ENCODE measurements at places on chromosomes 3 and 15. TPM values are rescaled to one million over a fixed set of nuclear protein-coding genes. Genes with fewer than 3 reads are reported as not detected.

- no peak for DNase-seq
- no peak overlapping the region for H3K27ac ChIP-seq
- no peak overlapping the region for H3K4me3 ChIP-seq
- H3K27me3 ChIP-seq = no peaks in the 10 kb centered on the region
- H3K4me1 ChIP-seq = no peaks in the 10 kb centered on the region
These were observed 992.2 kb downstream of the DIPK2A start for GRCh38 chr3:144963810-144964209.

DNA sequence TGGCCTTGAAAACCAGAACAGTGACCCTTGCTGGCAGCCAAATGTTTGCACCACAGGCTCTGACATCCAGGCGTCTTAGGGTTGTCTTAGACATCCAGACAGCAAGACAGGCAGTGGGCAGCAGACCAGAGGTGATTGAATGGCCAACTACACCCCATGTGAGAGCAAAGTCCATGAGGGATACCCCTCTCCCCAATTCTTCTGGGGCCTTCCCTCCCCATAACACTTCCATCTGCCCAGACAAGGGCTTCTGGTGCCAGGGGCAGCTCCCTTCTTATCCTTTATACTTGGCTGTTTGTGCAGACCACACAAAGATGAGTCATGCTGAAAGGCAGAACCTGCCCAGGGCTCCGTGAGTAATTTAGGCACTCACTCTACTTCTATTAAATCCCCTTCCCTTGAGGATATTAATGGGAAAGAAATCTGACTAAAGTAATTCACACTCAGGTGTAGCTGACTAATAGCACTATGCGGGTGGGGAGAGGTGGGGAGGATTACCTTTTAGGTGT, 257.9 kb downstream of the UACA start:
- H3K36me3 ChIP-seq = no peaks in the 10 kb centered on the region
- no peak overlapping the region for H3K27ac ChIP-seq

GRCh38 chr15:60708684-60709083, 229.7 kb upstream of the ICE2 start:
- peak overlapping the region; percentile 25 for H3K27ac ChIP-seq
- H3K27me3 ChIP-seq = no peaks in the 10 kb centered on the region
- peak; percentile 99 for DNase-seq
- peaks cover 17% of the 10 kb centered on the region for H3K4me1 ChIP-seq
- H3K36me3 ChIP-seq = no peaks in the 10 kb centered on the region

DNA sequence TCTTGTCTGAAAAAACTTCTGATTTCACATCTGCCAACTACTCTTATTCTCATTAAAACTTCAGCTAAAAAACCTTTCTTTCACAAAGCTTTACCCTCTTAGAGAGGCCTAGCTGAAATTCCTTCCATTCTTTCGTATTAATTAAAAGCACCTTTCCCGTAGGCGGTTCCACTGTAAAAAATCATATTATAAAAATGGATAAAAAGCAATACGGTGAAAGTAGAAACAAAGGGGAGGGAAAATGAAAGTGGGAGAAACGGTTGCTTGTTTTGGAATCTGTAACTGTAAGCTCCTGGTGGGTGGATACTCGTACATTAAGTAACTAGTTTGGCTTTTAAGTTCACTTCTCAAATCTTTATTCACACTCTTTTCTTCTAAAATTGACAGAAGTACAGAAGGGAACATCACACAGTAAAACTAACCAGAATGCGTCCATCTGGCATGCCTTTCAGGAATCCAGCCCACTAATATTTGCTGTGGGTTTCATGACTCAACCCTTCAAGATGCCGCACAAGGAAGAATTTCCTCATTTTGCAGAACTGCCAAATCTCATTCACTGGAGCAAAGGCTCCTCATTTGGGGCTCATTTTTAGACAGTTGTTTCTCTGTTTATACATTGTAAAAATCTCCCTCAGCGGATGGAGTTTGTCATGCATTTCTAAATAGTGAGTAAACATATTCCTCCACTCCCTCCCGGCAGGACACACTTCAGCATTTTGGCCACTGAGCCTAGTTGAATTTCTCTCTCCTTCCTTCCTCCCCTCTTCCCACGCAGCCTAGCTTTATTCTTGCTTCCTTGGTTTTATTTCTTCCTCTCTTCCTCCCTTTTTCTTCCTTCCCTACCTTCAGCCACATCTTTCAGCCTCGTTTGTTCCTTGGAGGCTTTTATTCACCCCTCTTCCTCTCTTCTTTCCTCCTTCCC, 419.5 kb upstream of the NAALADL2 start:
- peak overlapping the region; percentile 73 for H3K4me3 ChIP-seq
- H3K4me1 ChIP-seq = peaks cover 8% of the 10 kb centered on the region
- peak; percentile 98 for DNase-seq
- H3K36me3 ChIP-seq = no peaks in the 10 kb centered on the region
- no peaks in the 10 kb centered on the region for H3K27me3 ChIP-seq

GRCh38 chr3:188562144-188562543, 408.2 kb downstream of the LPP start:
- H3K36me3 ChIP-seq = peaks cover 5% of the 10 kb centered on the region
- peaks cover 6% of the 10 kb centered on the region for H3K4me1 ChIP-seq
- no peaks in the 10 kb centered on the region for H3K27me3 ChIP-seq
- H3K4me3 ChIP-seq = no peak overlapping the region
- H3K27ac ChIP-seq = no peak overlapping the region

DNA sequence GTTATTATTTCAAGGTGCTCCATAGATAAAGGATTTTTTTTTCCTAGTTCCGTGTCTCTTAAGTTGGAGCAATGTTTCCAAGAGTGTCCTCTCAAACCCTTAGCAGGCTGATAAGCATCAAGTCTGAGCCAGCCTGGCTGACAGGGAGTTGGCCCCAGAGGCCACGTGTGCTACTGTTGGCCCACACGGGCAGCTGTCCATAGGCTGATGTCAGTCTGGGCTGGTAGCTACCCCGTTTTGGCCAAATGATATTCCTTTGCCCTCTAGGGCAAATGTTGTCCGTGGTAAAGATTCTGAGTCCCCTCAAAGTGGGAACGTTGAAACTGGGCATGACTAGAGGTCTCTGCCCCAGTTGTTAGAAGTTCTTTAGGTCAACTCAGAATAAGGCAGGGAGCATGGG, 99.4 kb downstream of the FLNB start:
- peaks cover 72% of the 10 kb centered on the region for H3K36me3 ChIP-seq
- no peaks in the 10 kb centered on the region for H3K27me3 ChIP-seq

GRCh38 chr3:160403796-160404470, 4.5 kb downstream of the SMC4 start:
- H3K4me3 ChIP-seq = no peak overlapping the region
- H3K36me3 ChIP-seq = no peaks in the 10 kb centered on the region
- H3K27ac ChIP-seq = peak overlapping the region; percentile 61

GRCh38 chr15:64911311-64912186, at the start of gene ANKDD1A:
ANKDD1A (plus strand) TSS chr15:64911902; CDS start chr15:64911931, 29 bp downstream.
- no peaks in the 10 kb centered on the region for H3K36me3 ChIP-seq
- peak; percentile 27 for DNase-seq
- 0 out of 2 replicates have a peak, but pooled peaks cover 2% of the 10 kb centered on the region for H3K4me1 ChIP-seq
- H3K4me3 ChIP-seq = peak within 1 kb of the TSS; percentile 70

GRCh38 chr15:80619680-80620079, 75.4 kb upstream of the ABHD17C start:
- no peaks in the 10 kb centered on the region for H3K36me3 ChIP-seq
- peak overlapping the region; percentile 47 for H3K27ac ChIP-seq
- H3K4me1 ChIP-seq = peaks cover 32% of the 10 kb centered on the region
- no peaks in the 10 kb centered on the region for H3K27me3 ChIP-seq

GRCh38 chr3:23480329-23480714, 277.2 kb downstream of the UBE2E2 start:
- no peaks in the 10 kb centered on the region for H3K36me3 ChIP-seq
- no peak overlapping the region for H3K4me3 ChIP-seq
- H3K27me3 ChIP-seq = no peaks in the 10 kb centered on the region
- no peak overlapping the region for H3K27ac ChIP-seq
- no peak for DNase-seq

DNA sequence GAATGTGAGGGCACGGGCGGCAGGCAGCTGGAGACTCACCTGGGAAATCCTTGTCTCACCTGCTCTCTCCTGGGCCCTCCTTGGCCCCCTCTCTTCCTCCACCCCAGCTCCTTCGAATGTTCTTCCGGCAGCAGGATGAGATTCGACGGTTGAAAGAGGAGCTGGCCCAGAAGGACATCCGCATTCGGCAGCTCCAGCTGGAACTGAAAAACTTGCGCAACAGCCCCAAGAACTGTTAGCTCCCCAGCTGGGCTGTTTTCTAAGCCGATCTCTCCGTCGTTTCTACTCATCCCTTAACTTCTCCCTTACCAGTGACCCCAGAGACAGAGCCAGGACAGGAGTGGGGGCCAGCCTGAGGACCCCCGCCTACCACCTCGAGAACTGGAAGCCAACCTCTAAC, 95.0 kb downstream of the ANP32A start:
- H3K4me3 ChIP-seq = no peak overlapping the region
- H3K36me3 ChIP-seq = no peaks in the 10 kb centered on the region
- H3K4me1 ChIP-seq = peaks cover 5% of the 10 kb centered on the region
- H3K27ac ChIP-seq = no peak overlapping the region
- H3K27me3 ChIP-seq = no peaks in the 10 kb centered on the region

GRCh38 chr3:149426325-149426724, 48.2 kb upstream of the TM4SF4 start:
- no peaks in the 10 kb centered on the region for H3K27me3 ChIP-seq
- H3K36me3 ChIP-seq = no peaks in the 10 kb centered on the region

GRCh38 chr15:36882487-36883131, 217.7 kb downstream of the MEIS2 start:
- peak overlapping the region; percentile 45 for H3K4me3 ChIP-seq
- no peaks in the 10 kb centered on the region for H3K4me1 ChIP-seq
- H3K27ac ChIP-seq = no peak overlapping the region
- DNase-seq = no peak
- peaks cover 24% of the 10 kb centered on the region for H3K27me3 ChIP-seq

DNA sequence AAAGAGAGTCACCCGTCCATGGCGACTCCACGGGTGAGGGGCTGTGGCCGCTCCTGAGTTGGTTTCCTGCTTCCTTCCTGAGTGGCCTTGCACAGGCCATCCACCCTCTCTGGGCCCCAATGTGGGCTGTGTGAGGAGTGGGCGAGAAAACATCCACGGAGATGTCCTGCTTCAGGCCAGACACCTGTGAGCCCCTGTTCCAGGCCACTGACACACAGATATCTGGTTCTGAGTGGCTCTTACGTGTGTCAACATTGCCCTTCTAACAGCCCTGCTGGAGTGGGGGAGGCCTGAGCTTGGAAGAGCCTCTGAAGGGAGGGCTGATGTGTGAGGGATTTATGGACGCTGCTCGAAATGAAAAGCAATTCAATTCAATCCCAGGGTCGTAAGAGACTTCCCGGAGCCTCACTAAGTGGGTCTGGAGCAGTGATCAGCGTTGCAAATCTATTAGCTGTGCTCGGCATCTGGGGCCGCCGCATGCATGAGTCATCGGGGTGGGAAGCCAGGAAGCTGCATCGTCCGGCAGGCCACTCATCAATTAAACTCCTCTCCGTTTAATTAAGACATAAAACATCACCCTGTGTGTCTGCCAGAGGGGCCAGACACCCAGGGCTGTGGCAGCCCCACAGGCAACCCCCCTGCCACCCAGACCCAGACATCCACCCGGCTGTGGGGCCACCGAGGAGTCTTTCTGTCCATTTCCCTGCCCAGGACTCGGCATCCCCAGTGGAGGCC, 20.0 kb upstream of the PRR23E start:
- no peaks in the 10 kb centered on the region for H3K36me3 ChIP-seq
- peaks cover 3% of the 10 kb centered on the region for H3K4me1 ChIP-seq
- no peak overlapping the region for H3K27ac ChIP-seq
- no peak overlapping the region for H3K4me3 ChIP-seq

DNA sequence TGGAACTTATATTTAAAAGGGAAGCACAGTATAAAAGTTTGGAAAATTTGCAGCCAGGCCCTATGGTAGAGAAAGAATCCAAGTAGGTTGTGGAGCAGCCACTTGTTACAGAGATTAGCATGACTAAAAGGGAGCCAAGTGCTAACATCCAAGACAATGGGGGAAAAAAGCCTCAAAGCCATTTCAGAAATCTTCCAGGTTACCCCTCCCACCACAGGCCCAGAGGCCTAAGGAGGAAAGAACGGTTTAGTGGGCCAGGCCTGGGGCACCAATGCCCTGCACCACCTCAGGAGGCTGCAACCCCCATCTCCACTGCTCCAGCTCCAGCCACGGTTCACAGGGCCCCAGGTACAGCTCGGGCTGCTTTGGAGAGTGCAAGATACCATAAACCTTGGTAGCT, 69.9 kb downstream of the IGF2BP2 start:
- peaks cover 10% of the 10 kb centered on the region for H3K4me1 ChIP-seq
- H3K36me3 ChIP-seq = peaks cover 10% of the 10 kb centered on the region
- no peak overlapping the region for H3K27ac ChIP-seq
- DNase-seq = no peak
- no peaks in the 10 kb centered on the region for H3K27me3 ChIP-seq

DNA sequence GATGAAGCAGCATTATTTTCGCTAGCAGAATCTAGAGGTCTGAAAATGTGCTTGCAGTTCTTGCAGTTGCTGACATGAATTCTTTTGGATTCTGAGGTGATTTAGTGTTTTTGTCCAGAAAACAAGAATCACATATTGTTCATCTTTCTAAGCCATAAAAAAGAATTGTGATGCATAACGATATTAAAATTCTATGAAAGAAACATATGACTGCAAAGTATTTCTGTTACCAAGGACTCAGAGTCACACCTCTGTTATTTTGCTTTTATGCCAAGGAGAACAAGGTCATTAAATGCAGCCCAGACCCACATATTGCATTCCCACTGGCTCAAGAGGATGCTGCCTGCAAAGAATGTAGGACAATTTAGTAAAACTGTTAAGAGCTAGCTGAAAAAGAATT, 299.8 kb upstream of the GPR149 start:
- H3K27ac ChIP-seq = no peak overlapping the region
- no peaks in the 10 kb centered on the region for H3K27me3 ChIP-seq
- H3K4me1 ChIP-seq = no peaks in the 10 kb centered on the region
- H3K36me3 ChIP-seq = no peaks in the 10 kb centered on the region

- H3K27ac ChIP-seq = no peak overlapping the region
- H3K4me1 ChIP-seq = no peaks in the 10 kb centered on the region
- H3K36me3 ChIP-seq = peaks cover 58% of the 10 kb centered on the region
- no peaks in the 10 kb centered on the region for H3K27me3 ChIP-seq
- no peak overlapping the region for H3K4me3 ChIP-seq
These were observed 70.4 kb downstream of the NIPA2 start for GRCh38 chr15:22908830-22909229.

DNA sequence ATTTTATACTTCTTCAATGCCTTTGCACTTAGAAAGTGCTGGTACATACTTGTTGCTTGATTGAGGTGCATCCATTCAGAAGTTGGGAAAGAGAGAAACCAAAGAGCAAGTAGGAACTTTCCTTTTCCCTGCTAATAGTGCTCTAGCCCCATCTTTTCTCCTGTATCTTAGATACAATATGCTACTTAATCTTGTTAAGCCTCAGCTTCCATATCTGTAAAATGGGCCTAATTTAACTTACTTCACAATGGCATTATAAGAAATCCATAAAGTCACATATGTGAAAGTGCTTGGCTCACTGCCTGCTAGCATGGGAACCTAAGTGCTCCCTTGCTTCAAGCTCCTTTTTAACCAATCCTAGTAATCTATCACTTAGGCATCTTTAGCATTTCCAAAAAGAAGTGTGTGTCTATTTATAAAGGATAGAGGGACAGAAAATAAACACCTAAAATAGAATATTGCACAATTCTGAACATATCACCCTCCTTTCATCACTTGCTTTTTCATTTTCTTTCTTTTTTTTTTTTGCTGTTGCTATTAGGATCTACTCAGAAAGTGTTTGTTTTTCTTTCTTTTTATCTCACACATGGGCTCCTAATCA, 28.1 kb downstream of the KCNAB1 start:
- H3K27me3 ChIP-seq = peaks cover 12% of the 10 kb centered on the region
- no peaks in the 10 kb centered on the region for H3K36me3 ChIP-seq

- H3K36me3 ChIP-seq = no peaks in the 10 kb centered on the region
- H3K27ac ChIP-seq = no peak overlapping the region
- no peaks in the 10 kb centered on the region for H3K27me3 ChIP-seq
- peak; percentile 80 for DNase-seq
- H3K4me3 ChIP-seq = no peak overlapping the region
- H3K4me1 ChIP-seq = peaks cover 4% of the 10 kb centered on the region
These were observed 135.3 kb downstream of the FMN1 start for GRCh38 chr15:33059184-33059583.

CEP97 gene
- 21.9 TPM for total RNA-seq

DUOX1 gene
- not detected for total RNA-seq
